ENCODE measurements at places on chromosomes 6 and 20.

DNA sequence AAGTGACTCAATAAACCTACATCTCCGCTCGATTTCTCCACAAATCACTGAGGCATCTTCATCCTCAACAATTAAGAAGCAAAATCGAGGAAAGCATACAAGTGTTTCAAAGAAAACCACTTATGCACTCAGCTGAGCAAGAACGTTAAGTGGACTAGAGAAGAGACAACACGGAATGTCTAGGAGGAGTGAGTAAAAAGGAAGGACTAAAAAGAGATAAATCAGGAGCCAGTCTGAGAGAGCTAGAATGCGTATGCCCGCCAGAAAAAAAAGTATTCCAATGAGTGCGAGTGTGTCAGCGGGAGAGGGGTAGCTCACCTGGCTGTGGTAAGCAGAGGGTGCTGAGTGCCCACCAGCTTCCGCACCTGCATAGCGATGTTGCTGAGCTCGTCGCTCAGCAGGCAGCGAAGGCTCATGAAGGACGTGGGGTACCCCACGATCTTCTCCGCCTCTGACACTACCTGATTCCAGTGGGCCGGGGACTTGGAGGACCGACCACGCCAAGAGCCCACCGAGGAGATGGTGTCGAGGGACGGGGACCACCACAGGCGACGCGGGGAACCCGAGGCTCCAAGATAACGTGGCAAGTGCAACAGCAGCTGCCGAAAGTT, 587 bp downstream of the PDSS2 start:
- DNase-seq: peak; percentile 22

- DNase-seq: peak; percentile 16
Measured at GRCh38 chr6:166488701-166489100, 97.8 kb downstream of the RAMACL start.

DNA sequence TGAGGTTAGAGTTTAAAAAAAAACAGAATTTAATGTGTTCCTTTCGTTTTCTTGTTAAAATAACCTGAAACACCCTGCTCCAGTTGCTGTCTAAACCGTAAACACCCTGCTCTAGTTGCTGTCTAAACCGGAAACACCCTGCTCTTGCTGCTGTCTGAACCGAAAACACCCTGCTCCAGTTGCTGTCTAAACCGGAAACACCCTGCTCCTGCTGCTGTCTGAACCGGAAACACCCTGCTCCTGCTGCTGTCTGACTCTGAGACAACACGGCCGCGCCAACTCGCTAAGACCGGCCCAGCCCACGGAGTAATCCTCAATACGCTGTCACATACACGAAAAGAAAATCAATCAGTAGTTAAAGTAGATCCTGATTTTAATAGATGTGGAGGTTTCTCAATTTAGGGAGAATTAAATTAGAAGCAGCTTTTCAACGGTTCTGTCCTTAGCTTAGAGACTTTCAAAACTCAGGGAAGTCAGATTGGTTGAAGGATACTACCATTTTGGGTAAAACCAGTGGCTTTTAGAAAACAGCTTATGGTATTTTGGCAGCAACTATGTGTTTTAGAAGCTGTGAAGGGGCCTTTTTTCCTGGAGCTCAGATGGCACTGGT, 98.3 kb downstream of the RAMACL start:
- peak; percentile 63 for DNase-seq

DNA sequence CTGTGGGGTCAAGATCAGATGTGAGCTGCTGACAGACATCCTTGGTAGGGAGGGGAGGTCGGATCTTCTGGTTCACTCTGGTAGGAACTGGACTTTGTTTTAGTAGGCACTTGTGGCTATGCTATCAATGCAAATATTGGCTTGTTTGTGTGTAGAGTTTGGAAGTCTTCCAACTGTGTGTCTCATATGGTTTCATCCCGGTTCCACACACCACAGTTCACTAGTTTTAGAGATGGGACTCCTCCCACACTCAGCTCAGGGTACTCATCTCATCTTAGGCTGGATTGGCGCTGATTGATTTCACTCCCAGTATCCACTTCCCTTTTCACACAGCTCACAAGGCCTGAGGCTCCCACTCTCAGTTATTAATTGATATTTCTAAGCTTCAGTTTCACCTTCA, 161.3 kb downstream of the THBS2 start:
- no peak for DNase-seq

DNA sequence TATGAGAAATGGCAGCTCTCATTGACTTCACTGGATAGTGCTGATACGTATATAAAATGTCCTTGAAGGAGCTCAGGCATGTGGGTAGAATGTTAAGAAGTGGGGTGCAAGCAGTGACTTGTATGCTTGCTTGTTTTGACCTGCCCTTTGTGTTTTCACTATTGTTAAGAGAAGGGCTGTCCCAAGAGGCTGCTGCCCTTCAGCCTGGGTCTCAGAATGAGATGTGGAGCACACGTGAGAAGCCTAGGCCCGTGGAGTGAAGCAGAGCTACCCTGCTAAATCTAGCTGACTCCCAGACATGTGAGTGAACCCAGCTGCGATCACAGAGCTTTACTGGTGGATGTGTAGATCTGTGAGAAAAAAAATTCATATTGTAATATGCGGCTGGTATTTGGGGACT, 305.3 kb upstream of the RGS17 start:
- no peak for DNase-seq

- no peak for DNase-seq
Measured at GRCh38 chr6:101722991-101723579, 329.6 kb downstream of the GRIK2 start.

- DNase-seq: no peak
Measured at GRCh38 chr20:17620371-17621228, 50.7 kb downstream of the DSTN start.

DNA sequence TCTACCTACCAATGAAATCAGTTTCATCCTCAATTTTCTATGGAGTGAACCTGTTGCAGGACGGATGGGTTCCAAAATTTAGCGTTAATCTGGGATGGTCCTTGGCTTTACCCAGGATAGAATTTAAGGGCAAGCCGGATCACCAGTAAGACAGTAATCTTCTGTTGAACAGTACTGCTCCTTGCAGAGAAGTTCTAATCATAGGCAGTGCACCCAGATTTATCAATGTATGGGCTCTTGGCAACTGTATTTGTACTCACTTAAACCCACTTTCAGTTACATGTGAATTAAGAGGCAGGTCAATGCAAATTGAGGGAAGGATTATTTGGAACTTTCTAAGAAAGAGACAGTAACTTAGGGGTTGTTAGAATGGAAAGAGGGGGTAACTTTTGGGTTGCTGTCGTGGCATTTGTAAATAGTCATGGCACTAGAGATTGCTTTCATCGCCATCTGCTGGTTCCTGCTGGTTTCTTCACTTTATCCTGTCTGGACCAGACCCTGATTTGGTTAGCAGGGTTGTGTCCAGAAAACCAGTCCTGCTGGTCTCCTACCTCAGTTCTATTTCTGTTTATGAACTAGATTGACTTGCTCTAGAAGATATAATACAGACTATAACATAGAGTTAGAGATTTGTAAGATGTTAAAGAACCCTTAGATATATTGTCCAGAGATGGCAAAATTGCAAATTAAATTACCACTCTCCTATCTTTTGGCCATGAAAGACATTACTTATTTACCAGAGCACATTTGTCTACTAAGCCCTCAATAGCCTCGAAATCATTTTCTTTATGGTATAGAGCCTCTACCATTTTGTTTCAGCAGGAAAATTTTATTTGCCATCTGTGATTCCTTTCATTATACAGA, 646.3 kb downstream of the UTRN start:
- DNase-seq: no peak

GRCh38 chr20:41395667-41396664, 29.3 kb upstream of the EMILIN3 start:
- DNase-seq: no peak

DNA sequence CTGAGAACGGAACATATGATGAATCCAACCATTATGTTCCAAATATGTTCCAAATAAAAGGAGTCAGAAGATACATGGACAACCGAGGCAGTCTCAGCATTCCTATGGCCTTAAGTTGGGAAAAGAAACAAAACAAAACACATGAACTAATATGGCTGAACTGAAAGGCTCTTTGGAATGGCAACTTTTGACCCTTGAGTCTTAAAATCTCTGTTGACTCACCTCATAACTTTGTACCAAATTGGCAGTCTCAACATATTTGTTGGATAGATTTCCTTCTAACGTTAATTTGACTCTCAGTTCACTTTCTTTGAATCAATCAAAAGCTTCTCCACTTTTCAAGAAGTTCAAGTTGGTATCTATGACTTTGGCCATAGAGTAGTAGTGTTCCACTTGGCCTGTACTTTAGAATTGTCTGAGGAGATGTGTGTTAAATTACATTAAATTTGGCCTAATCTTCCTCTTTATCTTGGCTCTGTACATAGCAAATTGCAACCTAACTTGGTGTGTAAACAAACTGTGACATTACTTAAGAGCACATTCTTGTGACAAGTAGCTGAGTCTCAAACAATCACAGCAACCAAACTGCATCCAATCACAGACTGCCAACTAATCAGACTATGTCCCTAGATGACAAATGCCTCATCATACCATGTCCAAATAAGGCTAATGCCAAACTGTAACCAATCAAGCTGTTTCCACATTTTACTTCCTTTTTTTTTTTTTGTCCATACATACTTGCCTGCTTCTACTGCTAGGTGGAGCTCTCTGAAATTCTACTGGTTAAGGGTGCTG, 208.8 kb downstream of the BMP2 start:
- DNase-seq: no peak

GRCh38 chr6:146803601-146804000, 204.8 kb downstream of the ADGB start:
- DNase-seq: peak; percentile 23

GRCh38 chr6:154611241-154611640, 100.8 kb upstream of the CNKSR3 start:
- no peak for DNase-seq

DNA sequence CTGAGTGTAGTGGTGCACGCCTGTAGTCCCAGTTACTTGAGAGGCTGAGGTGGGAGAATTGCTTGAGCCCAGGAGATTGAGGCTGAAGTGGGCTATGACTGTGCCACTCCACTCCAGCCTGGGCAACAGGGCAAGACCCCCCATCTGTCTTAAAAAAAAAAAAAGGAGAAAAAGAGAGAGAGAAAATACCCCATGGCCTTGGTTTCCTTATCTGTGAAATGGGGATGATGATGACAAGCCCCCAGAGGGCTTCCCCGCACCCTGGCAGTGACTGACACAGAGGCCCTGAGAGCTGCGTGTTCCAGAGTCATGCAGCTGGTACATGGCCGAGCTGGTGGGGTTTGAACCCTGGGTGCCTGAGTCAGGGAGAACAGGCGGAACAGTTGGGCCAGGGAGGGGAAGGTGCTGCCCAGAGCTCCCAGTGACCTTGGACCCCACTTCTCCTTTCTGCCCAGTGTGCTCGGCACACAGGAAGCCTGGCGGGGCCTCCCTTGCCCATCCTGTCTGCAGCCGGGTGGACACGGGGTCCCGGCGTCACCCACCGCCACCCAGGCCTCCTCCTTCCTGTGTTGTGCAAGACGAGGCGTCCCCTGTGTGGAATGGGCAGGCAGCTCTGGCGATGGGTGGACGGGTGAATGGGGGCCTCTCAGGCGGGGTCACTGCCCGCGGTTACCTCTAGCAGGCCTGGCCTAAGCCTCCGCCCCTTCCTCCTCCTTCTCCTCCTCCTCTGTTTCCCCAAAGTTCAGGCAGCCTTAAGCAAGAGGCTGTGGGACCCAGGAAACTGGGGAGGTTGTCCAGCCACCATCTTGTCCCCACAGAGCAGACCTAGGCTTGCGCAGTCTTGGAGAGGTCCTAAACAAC, 84.2 kb downstream of the CEBPB start:
- peak; percentile 74 for DNase-seq

DNA sequence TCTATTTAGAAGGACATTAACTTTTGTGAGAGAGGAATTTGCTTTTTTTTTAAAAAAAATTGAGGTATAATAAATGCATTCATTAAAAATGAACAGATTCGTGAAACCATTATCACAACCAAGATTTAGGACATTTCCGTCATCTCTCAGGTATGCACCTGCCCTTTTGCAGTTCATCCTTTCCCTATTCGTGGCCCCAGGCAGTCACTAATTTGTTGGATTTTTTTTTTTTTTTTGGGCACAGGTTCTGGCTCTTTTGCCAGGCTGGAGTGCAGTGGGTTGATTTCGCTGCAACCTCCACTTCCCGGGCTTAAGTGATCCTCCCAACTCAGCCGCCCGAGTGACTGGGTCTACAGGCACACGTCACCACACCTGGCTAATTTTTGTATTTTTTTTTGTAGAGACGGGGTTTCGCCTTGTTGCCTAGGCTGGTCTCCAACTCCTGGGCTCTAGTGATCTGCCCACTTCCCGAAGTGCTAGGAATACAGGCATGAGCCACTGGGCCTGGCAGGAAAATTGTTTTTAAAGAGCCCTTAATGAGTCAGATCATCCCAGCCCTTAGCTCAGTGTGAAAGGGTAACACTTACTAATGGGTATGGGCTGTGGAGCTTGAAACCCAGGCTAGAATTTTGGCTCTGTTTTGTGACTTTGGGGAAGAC, 9.2 kb downstream of the PHF3 start:
- no peak for DNase-seq

DNA sequence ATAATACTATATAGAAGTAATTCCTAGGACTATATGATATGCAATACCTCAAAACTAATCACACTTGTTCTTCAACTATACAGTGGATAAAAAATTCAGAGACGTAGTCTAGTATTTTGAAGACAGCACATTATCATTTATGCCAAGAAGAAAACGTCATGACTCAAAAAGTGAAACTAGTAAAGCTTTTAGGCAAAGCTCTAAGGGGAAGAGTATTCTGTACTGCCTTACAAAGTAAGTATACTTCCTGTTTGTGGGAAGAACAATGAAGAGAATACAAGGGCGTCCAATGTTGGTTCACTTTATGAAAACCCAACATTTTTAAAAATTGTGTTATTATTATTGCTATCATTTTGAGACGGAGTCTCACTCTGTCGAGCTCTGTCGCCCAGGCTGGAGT, 27.9 kb downstream of the LOC128125822 start:
- DNase-seq: no peak

DNA sequence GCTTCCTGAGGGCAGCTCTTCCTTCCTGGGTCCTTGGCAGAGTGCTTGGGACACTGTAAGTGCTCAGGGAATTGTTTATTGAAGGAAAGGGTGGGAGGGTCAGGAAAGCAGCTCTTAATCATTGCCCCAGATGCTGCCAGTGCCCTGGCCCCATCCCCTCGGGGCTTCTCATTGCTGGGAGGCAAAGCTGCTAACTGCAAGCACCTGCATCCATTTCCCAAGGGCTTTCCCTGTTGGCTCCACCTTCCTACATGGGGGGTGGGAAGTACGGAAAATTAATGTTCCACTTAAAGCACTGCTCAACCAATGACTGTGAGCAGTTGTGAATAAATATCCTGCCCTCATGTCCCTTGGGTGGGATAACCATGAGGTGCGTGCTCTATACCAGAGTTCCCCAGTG, 56.4 kb downstream of the NDUFAF5 start:
- DNase-seq: no peak

- DNase-seq: no peak
Measured at GRCh38 chr6:161151660-161152526, 122.0 kb downstream of the AGPAT4 start.

GRCh38 chr6:15493437-15494168, 169.2 kb downstream of the DTNBP1 start:
- no peak for DNase-seq

DNA sequence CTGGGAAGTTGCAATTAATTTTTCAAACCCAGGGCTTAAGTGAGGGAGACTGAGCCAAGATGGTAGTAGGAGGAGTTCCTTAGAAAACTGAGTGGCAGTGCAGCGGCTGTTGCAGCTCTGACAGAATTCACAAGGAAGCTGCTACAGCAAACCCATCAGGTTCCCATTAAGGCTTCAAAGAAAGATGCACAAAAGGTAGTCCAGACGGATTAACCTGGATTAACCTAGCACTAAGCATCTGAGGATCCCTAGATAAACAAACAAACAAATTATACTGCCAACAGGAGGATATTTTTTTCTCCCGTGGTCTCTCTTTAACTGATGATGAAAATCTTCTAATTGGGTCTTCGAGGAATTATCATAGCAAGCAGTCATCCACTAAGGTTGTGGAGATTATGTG, 5.2 kb downstream of the TENT5A start:
- DNase-seq: no peak

Measured in left ventricle myocardium inferior (tissue), 1 donor.